Head of caudate nucleus (tissue), 42 donors: ENCODE measurements at places on chromosomes 13 and 19.

GRCh38 chr19:17209126-17210036 is 5.8 kb upstream of the USE1 start:
- DNase-seq, result no peak

DNA sequence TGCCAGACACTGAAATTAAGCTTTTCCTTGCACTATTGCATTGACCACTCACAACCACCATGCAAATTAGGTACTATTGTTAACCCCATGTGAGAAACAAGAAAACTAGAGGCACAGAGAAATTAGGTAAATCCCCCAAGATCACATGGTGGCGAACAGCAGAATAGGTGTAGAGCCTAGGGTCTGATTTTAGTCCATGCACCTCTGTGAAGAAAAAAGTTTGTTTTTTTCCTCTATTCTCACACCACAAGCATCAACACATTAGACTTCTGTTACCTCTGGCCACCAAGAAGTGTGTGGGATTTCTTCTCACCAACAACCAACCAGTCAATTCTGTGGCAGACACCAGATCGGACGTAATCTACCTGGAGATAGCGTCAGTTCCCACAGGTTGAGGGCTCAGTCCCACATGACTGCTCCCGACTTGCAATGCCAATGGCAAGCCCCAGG is 391.9 kb downstream of the COG6 start:
- DNase-seq, result no peak

DNA sequence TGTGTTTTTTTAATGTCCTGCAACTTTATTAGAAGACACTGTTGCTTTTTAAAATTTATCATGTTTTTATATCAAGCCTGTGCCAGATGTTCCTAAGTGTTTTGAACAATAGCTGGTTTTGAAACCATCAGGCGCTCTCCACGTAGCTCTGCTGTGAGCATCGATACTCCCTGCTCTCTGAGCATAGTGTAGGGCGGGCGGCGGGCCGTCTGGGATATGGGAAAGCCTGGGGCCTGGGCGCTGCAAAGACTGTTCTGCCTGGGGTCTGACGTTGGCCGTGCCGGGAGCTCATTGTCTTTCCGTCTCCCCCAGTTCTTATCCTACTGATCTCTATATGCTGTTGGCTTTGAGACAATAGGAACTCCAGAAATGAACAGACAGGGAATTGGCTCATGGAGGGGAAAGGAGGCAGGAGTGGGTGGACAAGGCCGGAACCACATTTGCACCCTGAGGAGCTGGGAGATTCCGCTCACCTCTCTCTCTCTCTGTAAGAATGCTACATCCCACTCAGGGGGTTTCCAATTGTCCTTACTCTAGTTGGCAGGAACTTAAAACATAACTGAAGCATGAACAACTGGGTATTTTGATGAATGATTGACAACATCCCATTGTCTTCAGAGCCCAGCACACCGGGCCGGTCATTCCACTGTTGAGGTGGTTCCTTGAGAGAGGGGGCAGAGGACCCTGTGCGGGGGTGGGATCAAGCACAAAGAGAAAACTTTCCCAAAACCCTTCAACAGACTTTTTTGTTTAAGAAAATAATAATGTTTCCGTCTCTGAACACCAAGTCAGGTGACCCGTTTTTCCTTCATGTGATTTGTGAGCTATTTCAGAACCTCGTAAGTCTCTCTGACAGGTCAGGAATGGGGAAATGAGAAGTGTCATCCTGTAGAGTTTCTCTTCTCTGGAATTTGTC is 64.7 kb downstream of the COL4A2 start:
- DNase-seq, result no peak

- no peak for DNase-seq
These were observed 3.4 kb downstream of the EVI5L start for GRCh38 chr19:7833225-7834099.

DNA sequence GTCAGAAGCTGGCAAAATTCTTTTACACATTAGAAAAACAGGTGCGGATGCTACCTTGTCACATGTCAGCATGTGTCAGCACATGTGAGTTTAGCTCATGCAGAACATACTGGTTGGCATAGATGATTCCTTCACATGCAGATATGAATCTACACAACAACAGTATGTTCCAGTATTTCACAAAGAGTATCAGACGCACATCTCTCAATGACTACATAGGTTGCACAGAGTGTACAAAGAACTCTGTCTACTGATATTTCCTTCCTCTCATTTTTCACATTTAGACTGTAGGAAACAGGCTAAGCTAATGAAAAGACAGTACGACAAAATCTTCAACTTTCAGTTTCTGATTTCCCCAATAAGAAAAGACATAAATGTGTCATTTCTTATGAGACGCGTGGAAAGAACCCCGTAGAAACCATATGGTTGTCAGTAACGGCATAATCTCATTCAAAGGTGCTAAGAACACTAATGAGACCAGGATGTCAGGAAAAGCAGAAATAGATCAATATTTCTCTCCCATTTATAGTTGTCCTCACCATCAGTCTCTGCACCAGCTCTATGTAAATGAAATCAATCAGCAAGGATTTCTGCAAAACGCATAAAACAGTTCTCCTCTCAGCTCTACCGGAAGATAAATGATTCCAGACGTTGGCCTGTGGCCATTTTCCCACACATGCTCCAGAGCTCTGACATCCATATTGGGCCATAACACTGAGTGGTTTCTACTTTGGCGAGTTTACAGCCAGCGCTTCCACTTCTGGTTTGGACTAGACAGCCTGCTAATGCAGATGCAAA is 81.2 kb downstream of the STARD13 start:
- peak; percentile 32 for DNase-seq

- no peak for DNase-seq
These were observed 7.4 kb downstream of the GPC6 start for GRCh38 chr13:93233997-93234416.

DNA sequence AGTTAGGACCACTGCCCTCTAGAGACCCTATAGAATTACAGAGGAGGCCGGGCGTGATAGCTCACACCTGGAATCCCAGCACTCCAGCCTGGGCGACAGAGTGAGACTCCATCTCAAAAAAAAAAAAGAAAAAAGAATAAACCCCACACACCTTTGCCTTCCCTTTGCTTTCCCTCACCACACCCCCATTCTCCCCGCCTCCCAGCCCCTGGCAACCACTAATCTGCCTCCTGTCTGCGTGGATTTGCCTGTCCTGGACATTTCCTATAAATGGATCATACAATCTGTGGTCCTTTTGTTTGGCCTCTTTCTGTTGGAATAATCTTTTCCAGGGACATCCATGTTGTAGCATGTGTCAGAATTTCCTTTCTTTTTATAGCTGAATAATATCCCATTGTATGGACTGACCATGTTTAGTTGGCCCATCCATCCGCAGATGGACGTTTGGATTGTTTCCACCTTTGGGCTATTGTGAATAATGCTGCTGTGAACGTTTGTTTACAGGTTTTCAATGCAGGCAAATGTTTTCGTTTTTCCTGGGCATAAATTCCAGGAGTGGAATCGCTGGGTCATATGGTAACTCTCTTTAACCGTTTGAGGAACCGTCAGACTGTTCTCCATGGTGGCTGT is 15.3 kb downstream of the NACC1 start:
- no peak for DNase-seq
